ENCODE measurements at places on chromosomes 5 and 9. TPM values are rescaled to one million over a fixed set of nuclear protein-coding genes. Genes with fewer than 3 reads are reported as not detected.

Gene LCP2
- total RNA-seq, result not detected

Gene S100Z
- total RNA-seq, result not detected

Gene C1QTNF3
- 0.09 TPM for total RNA-seq

Gene PPP3R2
- not detected for total RNA-seq

Gene TMC1
- total RNA-seq, result 0.03 TPM

Gene SHISAL2B
- total RNA-seq, result not detected

Gene FAM169A
- total RNA-seq, result 7.0 TPM

Gene TIMD4
- total RNA-seq, result 1.4 TPM

Gene GGTA1
- not detected for total RNA-seq

Gene TLX3
- total RNA-seq, result not detected

Gene MZB1
- total RNA-seq, result not detected

Gene LHX3
- 0.10 TPM for total RNA-seq

Gene SLC1A3
- not detected for total RNA-seq

Gene CENPK
- total RNA-seq, result 30.9 TPM

Gene SOX30
- total RNA-seq, result not detected

Gene INPP5E
- total RNA-seq, result 17.4 TPM

Gene GADD45G
- total RNA-seq, result 0.21 TPM

Gene OTP
- 0.13 TPM for total RNA-seq

Gene CAMSAP1
- total RNA-seq, result 22.9 TPM

Gene OR13F1
- total RNA-seq, result not detected

Gene DBH
- total RNA-seq, result not detected

Gene FNIP1
- total RNA-seq, result 13.9 TPM

Gene TRIM7
- 29.9 TPM for total RNA-seq

Gene PPP2CA
- 255 TPM for total RNA-seq

Gene PAIP1
- 121 TPM for total RNA-seq

Gene LHX2
- total RNA-seq, result 3.5 TPM

Data from A549 treated with Hydrocortisone at 1 μM for 4 hours (cell line).